Prostate gland (tissue), 2 donors: ENCODE measurements at places on chromosomes 4 and X. TPM values are rescaled to one million over a fixed set of nuclear protein-coding genes. Genes with fewer than 3 reads are reported as not detected.

DNA sequence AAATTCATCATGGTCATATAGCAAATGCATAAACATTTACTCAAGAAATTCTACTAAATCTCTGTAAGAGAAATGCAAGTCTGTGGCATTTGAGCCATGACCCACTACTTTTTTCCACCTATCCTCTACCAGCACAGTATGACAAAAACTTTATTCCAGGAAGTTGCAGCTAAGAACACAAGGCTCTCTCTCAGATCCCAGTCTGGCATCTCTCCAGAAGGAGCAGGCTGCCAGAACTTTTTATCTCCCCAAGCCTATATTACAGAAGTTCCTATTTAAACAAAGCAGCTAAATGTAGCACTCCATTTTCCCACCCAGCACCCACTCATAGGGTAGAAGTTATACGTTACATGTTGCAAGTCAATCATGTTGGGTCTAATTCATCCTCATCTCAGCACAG lies 49.3 kb upstream of the EPGN start:
- no peak overlapping the region for H3K4me3 ChIP-seq
- peak; percentile 26 for DNase-seq
- no peaks in the 10 kb centered on the region for H3K27me3 ChIP-seq

GRCh38 chr4:118927974-118928373 lies 39.3 kb downstream of the SYNPO2 start:
- no peak for DNase-seq
- H3K27me3 ChIP-seq = no peaks in the 10 kb centered on the region
- H3K4me1 ChIP-seq = no peaks in the 10 kb centered on the region
- no peaks in the 10 kb centered on the region for H3K36me3 ChIP-seq
- no peak overlapping the region for H3K4me3 ChIP-seq

- no peaks in the 10 kb centered on the region for H3K36me3 ChIP-seq
- no peak overlapping the region for H3K4me3 ChIP-seq
- no peaks in the 10 kb centered on the region for H3K27me3 ChIP-seq
Measured at GRCh38 chr4:143597276-143597675, 83.8 kb downstream of the SMARCA5 start.

DNA sequence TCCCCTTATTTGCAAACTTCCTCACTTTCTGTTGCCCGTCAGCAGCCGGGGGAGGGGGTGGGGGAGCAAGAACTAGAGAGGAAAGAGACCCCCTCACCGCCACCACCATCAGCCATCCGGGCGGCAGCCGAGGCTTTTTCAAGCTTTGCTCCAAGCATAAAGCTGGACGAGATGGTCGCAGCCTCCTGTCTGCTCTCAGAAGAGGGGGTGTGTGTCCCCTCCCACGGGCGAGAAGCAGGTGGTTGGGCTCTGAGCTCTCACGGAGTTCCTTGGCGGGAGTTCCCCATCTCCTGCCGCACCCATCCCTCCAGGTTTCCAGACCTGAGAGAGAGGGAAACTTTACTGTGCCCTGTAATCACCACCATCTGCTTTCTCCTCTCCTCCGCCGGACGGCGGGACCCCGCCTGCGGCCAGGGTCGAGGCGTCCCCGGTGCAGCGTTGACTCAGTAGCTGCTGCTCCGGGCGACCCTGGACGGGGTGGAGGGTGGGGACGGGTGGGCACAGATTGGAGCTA lies 4.7 kb upstream of the ARX start:
- H3K4me3 ChIP-seq = no peak overlapping the region
- no peaks in the 10 kb centered on the region for H3K4me1 ChIP-seq
- H3K36me3 ChIP-seq = no peaks in the 10 kb centered on the region

- H3K4me3 ChIP-seq = peak overlapping the region; percentile 58
- H3K4me1 ChIP-seq = no peaks in the 10 kb centered on the region
- H3K36me3 ChIP-seq = no peaks in the 10 kb centered on the region
- peak; percentile 8 for DNase-seq
- peak overlapping the region; percentile 94 for H3K27ac ChIP-seq
Measured at GRCh38 chrX:54042609-54043021, 1.7 kb downstream of the PHF8 start.

- peaks cover 7% of the 10 kb centered on the region for H3K4me1 ChIP-seq
- no peak overlapping the region for H3K27ac ChIP-seq
- DNase-seq = no peak
- H3K27me3 ChIP-seq = no peaks in the 10 kb centered on the region
- H3K36me3 ChIP-seq = no peaks in the 10 kb centered on the region
Measured at GRCh38 chr4:139872274-139872673, 206.7 kb downstream of the MGST2 start.

DNA sequence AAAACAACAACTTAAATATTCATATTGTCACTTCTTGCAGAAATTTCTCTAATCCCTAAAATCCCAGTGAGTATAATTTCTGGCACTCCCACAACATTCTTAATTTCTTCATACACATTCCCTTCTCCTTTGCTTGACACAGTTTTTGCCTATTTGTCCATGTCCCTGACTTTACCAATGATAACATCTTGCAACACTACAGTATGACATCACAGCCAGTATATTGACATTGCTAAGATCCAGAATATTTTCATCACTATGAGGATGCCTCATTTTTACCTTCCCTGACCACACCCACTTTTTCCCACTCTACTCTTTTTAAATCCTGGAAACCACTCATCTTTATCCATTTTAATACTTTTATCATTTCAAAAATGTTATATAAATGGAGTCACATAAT lies 292.3 kb upstream of the GK2 start:
- H3K4me1 ChIP-seq = no peaks in the 10 kb centered on the region
- H3K4me3 ChIP-seq = no peak overlapping the region
- no peak for DNase-seq
- H3K27me3 ChIP-seq = no peaks in the 10 kb centered on the region
- no peak overlapping the region for H3K27ac ChIP-seq

GRCh38 chr4:164109503-164109902 lies 615.0 kb downstream of the TMA16 start:
- no peak overlapping the region for H3K27ac ChIP-seq
- H3K4me3 ChIP-seq = no peak overlapping the region
- no peaks in the 10 kb centered on the region for H3K36me3 ChIP-seq
- H3K4me1 ChIP-seq = no peaks in the 10 kb centered on the region
- H3K27me3 ChIP-seq = no peaks in the 10 kb centered on the region
- no peak for DNase-seq

DNA sequence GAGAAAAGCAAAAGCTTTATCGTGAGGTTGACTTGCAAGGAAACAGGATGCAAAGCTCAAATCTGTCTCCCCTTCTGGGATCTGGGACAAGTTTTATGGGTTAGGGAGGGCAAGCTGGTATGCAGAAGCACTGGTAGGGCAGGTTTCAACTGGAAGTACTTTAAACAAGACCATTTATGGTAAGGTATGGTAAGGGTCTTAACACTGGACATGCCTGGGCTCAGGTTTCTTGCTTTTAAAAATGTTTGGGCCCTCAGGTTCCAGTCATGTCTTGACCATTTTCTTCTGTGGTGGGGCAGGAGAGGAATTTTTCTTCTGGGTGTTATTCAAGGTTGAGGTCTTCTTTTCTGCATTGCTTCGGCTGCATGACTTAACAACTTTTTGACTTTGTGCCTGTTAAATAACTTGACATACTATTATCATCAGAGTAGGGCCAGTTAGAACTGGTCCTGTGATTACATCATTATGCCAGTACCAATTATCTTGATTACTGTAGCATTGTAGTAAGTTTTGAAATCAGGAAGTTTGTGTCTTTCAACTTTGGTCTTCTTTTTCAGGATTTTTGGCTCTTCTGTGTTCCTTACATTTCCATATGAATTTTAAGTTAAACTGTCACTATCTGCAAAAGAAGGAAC lies 33.7 kb downstream of the CD38 start:
- no peaks in the 10 kb centered on the region for H3K4me1 ChIP-seq
- no peak overlapping the region for H3K4me3 ChIP-seq
- peak; percentile 60 for DNase-seq
- no peaks in the 10 kb centered on the region for H3K27me3 ChIP-seq
- peak overlapping the region; percentile 13 for H3K27ac ChIP-seq
- no peaks in the 10 kb centered on the region for H3K36me3 ChIP-seq

GRCh38 chr4:148881860-148882643 lies 439.8 kb upstream of the NR3C2 start:
- no peak overlapping the region for H3K27ac ChIP-seq
- H3K4me1 ChIP-seq = no peaks in the 10 kb centered on the region
- H3K4me3 ChIP-seq = no peak overlapping the region
- H3K27me3 ChIP-seq = no peaks in the 10 kb centered on the region
- H3K36me3 ChIP-seq = no peaks in the 10 kb centered on the region

DNA sequence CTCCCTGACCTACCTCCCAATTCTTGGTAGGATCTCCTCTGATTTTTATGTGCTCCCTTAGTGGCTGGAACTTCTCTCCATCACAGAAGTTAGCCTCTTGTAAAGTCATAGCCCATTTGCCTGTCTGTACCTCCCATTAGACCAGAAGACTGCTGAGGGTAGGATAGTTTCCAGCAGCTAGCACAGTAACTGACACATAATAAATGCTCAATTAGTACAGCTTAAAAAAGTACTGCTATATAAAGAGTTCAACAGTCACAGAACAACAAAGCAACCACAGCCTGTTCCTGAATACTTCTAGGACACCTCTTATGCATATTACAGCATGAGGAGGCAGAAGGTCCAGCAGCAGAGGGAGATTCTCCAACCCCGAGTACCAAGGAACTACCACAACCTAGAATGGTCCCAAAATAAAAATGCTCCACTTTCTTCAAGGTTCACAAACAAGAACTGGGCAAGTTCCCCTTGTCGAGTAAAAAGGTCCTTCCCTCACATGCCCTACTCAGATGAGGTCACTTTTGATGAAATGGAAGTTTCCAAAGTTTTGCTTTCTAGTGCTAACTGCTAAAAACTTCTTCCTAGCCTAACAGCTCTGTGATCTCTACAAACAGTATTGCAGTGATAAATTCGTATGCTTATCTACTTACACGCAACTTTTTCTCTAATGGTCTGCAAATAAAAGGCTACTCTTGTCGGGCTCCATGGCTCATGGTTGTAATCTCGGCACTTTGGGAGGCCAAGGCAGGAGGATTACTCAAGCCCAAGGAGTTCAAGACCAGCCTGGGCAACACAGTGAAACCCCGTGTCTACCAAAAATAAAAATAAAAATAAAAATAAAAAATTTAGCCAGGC lies 12.8 kb downstream of the MECP2 start:
- no peak for DNase-seq
- no peaks in the 10 kb centered on the region for H3K36me3 ChIP-seq
- H3K4me1 ChIP-seq = no peaks in the 10 kb centered on the region
- H3K27ac ChIP-seq = no peak overlapping the region

DNA sequence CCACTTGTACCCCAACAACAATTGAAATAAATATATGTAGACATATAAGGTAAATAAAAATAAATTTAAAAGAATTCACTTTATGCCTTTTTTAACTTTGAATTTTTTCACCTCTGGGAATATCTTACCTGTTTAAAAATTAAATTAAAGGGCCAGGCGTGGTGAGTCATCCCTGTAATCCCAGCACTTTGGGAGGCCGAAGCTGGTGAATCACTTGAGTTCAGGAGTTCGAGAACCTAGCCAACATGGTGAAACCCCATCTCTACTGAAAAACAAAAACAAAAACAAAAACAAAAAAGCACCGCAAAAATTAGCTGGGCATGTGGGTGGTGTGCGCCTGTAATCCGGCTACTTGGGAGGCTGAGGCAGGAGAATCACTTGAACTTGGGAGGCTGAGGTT lies 164.8 kb downstream of the AASDH start:
- no peak overlapping the region for H3K27ac ChIP-seq
- no peaks in the 10 kb centered on the region for H3K27me3 ChIP-seq
- no peak overlapping the region for H3K4me3 ChIP-seq

- H3K4me3 ChIP-seq = no peak overlapping the region
- peak; percentile 72 for DNase-seq
- no peaks in the 10 kb centered on the region for H3K36me3 ChIP-seq
- no peaks in the 10 kb centered on the region for H3K27me3 ChIP-seq
Measured at GRCh38 chrX:2401590-2402360, 99.0 kb downstream of the DHRSX start.

DNA sequence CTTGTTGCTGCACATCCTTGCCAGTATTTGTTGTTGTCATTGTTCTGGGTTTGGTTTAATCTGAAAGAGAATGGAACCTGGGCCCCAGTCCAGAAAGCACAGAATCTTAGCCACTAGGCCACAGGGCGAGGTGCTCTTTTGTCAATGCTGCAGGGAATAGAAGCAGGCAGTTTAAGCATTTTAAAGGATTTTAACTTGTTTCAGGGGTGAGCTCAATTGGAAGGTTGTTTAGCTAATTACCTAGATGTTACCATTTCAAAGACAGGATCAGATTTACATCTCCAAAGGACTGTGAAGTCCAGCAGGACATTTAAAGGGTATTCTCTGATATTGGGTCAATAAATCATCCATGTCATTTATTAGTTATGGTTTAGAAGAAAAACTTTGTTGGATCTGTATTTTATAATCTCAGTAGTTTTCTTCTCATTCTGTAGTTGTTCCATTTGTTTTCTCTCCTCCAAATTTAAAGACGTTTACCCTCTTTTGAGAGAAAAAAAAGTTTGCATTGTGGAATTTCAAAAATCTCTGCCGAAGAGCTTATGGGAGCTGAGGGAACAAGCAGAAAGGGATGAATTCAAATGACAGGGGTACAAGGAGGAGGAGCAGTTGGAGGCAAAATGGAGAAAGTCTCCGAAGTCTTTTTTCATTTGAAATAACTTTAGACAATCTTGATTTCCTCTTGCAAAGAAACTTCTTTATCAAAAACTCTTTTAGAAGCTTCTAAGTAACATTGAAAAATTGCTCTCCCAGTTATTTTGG lies 57.5 kb upstream of the FAM47C start:
- H3K27me3 ChIP-seq = no peaks in the 10 kb centered on the region
- no peaks in the 10 kb centered on the region for H3K4me1 ChIP-seq
- no peaks in the 10 kb centered on the region for H3K36me3 ChIP-seq
- no peak overlapping the region for H3K4me3 ChIP-seq
- H3K27ac ChIP-seq = no peak overlapping the region

Gene TMA16
- total RNA-seq = 12.9 TPM

Gene MID1
- total RNA-seq = 26.1 TPM

Gene SGCB
- total RNA-seq = 44.0 TPM

Gene HSD17B13
- 1.7 TPM for total RNA-seq

Gene CSAG1
- not detected for total RNA-seq

Gene APLN
- total RNA-seq = 1.7 TPM

Gene CDX4
- not detected for total RNA-seq
